ENCODE measurements at places on chromosomes 12 and 14.

GRCh38 chr12:122350141-122350848, 72.2 kb downstream of the CLIP1 start:
- DNase-seq, result no peak

- DNase-seq, result no peak
Measured at GRCh38 chr12:18171571-18171970, 81.6 kb upstream of the RERGL start.

GRCh38 chr14:64540208-64541202, at the start of gene HSPA2:
TSS of gene HSPA2 (plus strand) at chr14:64540741. CDS start at chr14:64540850, 109 bp downstream.
- DNase-seq, result peak; percentile 86

- peak; percentile 76 for DNase-seq
Measured at GRCh38 chr12:113844495-113845210, 121.5 kb downstream of the RBM19 start.

DNA sequence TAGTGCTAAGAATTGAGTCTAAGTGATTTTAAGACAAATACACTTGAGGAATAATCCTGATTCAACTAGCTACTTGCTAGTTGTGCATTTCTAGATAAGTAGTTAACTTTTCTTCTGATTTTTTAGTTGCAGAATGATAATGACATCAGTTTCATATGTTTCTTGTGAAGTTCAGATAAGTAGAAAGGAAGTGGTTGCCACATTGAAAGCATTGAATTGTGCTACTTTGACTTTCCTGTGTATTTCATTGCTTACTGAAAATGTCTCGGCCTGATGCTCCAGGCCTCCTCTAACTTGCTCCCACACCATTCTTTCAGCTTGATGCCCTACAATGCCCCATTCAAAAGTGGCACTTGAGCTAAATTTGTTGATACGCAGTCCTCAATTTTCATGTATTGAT, 980.0 kb downstream of the TMTC2 start:
- DNase-seq, result no peak

GRCh38 chr12:19894050-19894449, 454.8 kb downstream of the AEBP2 start:
- DNase-seq, result no peak

DNA sequence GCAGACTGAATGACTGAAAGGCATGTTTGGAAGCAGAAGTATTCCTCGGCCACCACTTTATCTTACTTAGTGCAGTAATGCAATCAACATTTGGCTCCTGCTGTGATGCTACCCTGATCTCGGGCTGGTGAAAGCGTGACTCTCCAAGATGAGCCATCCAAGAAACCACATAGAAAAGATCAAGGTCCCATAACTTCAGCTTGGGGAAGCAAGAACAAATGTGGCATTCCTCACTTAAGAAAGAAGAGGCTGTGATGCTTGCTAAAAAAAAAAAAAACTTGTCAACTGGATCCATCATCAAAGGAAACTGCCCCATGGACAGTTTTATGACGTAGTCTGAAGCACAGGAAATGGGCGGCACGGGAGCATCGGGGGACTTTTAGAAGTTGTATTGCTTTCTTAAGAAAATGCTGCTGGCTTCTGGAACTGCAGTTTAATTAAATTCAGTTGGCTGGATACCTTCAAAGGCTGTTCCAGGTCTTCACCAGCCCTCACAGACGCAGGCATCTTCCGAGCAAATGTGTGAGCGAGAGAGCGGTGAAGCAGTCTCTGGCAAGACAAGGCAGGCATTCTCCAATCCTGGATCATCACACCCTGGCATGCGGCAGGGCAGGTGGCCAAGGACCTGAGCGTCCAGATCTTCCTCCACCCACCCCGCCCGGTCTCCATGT, 38.2 kb upstream of the MAP1LC3B2 start:
- no peak for DNase-seq

All from NCI-H2171 (cell line).